ENCODE measurements at places on chromosomes 7 and 10.

DNA sequence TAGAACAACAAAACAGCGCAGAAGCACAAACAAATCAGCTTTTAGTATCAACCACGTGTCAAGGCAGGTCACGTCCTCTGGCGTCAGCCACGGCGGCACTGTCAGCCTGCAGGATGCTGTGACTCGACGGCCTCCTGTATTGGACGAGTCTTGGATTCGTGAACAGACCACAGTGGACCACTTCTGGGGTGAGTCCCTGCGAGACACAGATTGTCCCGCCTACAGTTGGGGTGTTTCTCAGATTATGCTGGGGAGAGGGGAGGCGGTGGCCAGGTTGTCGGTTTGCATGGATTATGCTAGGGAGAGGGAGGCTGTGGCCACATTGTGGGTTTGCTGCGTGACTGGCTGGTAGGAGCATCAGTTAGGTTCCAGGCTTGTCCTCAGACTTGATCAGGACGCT lies 9.7 kb downstream of the SUN1 start:
- no peak for DNase-seq
- peaks cover 22% of the 10 kb centered on the region for H3K36me3 ChIP-seq
- H3K4me3 ChIP-seq, result no peak overlapping the region

DNA sequence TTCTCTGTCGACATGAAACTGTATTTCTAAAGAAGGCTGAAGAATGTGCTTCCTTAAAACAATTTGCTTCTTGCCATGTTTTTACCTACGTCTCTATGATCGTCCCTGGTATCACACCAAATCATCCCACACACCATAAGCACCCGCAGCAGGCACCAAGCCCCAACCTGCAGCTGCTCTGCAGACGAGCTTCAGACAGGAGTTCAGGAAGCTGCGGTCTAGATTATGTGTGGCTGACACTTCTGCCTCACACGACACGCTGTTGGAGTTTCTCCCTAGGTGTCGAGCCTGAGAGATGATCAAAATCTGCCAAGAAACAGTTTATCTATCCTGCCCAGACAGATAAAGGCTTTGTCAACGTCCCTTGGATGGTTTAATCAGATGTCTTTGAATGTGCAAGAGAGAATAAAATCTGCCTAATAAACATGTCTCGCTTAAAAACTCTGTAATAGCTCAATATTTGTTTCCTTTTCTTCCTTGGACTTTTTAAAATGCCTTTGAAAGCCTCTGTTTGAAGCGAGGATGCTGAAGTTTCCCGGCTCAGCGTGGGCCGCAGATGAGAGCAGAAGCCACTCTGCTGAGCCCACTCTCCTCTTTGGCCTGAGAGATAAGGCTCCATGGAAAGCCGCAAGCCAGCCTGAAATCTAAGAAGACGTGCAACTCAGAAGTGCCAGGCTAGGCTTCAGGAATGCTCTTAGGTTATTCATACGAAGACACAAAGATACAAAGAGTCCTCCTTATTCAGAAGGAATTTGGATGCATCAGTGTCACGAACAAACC lies 158.3 kb upstream of the PFKP start:
- no peaks in the 10 kb centered on the region for H3K36me3 ChIP-seq
- H3K27me3 ChIP-seq, result no peaks in the 10 kb centered on the region
- no peak overlapping the region for H3K27ac ChIP-seq
- H3K4me3 ChIP-seq, result no peak overlapping the region
- DNase-seq, result no peak
- H3K4me1 ChIP-seq, result no peaks in the 10 kb centered on the region

DNA sequence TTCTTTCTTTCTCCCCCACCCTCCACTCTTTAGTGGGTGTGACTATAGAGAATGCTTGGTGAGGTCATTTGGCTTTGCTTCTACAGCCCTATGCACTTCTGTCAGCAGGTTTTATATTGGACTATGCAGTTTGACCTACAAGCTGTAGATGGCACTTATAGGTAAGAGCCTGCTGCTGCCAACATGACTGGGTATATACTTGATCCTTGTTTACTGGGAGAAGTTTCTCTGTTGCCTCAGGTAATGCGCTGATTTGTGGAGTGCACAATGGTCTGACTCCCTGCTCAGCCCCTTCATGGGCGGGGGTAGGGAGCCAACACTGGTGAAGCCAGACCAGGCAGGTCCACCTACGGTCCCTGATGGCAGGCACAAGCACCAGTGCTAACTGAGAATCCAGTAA lies 33.7 kb upstream of the C7orf33 start:
- H3K36me3 ChIP-seq, result no peaks in the 10 kb centered on the region
- H3K4me1 ChIP-seq, result no peaks in the 10 kb centered on the region
- H3K4me3 ChIP-seq, result no peak overlapping the region
- no peak overlapping the region for H3K27ac ChIP-seq
- DNase-seq, result no peak

DNA sequence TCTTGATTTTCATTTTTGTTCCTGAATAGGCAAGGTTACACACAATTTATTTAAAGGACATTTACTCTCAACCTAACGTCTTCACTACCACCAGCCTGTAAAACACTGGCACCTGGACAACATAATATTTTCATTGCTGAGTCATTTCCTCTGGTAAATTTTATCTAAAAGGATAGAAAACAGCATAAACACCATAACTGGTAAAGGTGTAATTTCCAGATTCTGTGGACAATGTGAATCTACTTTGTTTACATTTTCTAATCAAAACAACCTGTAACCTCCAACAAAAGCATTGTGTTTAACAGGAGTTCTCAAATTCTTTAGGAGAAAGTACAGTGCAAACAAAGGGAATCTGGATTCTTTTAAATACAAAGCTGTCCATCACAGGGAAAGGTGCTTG lies 472.0 kb upstream of the AKR1E2 start:
- H3K27me3 ChIP-seq, result peaks cover 8% of the 10 kb centered on the region
- no peak overlapping the region for H3K4me3 ChIP-seq
- H3K4me1 ChIP-seq, result no peaks in the 10 kb centered on the region
- H3K27ac ChIP-seq, result no peak overlapping the region
- no peaks in the 10 kb centered on the region for H3K36me3 ChIP-seq

- no peak overlapping the region for H3K4me3 ChIP-seq
- H3K27ac ChIP-seq, result no peak overlapping the region
- no peaks in the 10 kb centered on the region for H3K4me1 ChIP-seq
- H3K36me3 ChIP-seq, result no peaks in the 10 kb centered on the region
- peaks cover 3% of the 10 kb centered on the region for H3K27me3 ChIP-seq
Measured at GRCh38 chr10:86064931-86065662, 301.5 kb downstream of the GRID1 start.

DNA sequence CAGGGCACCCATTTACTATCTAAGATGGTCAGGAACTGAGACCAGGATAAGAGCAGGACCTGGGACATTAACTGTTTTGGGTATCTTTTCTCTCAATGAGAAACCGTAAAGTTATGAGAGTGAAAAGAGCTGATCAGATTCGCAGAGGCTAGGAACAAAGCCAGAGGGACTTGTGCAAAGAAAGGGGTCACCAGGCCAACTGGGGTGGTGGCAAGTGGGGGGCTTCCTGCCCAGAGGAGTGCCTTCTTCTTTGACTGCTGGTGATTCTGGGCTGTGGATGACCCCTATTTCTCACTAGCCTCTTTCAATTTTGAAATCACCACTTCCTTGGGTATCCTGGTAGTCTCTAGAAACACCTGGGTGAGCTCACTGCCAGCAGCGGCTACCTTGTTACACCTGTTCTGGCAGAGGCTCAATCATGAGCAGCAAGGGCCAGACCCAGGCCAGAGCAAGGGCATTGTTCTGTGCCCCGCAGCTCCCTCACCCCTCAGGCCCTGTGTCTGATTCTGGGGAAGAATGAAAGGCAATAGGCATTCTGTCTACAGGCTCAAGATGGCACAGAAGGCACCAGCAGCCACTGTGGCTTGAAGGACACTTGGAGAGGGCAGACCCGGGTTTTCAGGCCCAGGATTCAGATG lies 999 bp downstream of the SFTPD start:
- H3K27ac ChIP-seq, result no peak overlapping the region
- H3K4me1 ChIP-seq, result no peaks in the 10 kb centered on the region
- H3K27me3 ChIP-seq, result peaks cover 4% of the 10 kb centered on the region
- DNase-seq, result no peak

All from HepG2 (cell line).